COLO829 (cell line): ENCODE measurements at places on chromosomes 2 and 18.

GRCh38 chr2:138536740-138537139 lies 35.2 kb downstream of the SPOPL start:
- no peak for DNase-seq

- peak; percentile 65 for DNase-seq
These were observed 15.9 kb upstream of the TMEM214 start for GRCh38 chr2:27016801-27017325.

DNA sequence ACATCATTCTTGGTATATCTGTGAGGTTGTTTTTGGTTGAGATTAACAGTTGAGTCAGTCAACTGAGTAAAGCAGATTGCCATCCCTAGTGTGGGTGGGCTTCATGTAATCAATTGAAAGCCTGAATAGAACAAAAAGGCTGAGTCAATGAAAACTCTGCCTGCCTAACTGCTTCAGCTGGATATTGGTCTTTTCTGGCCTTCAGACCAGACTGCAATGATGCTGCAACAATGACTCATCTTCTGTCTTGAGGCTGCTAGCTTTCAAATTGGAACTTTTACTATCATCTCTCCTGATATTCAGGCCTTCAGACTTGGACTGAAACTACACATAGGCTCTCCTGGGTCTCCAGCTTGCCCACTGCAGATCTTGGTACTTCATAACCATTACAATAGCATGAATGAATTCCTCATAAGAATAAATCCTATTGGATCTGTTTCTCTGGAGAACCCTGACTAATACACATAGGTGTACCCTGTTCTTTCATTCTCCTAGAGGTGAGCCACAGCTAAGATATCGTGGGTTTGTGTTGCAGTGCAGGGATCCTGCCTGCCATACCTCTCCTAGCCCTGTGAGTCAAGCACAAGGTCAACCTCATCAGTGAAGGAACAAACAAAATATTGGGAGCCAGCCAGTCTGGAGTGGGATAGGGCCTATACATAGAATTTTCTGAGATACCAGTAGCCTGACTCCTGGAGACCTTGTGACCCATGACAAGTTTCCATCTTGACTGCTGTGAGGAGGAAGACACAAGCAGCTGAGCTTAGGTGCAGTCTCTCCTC lies 473.8 kb downstream of the DCC start:
- DNase-seq: no peak

GRCh38 chr2:42933824-42934254 lies 141.5 kb upstream of the HAAO start:
- no peak for DNase-seq

DNA sequence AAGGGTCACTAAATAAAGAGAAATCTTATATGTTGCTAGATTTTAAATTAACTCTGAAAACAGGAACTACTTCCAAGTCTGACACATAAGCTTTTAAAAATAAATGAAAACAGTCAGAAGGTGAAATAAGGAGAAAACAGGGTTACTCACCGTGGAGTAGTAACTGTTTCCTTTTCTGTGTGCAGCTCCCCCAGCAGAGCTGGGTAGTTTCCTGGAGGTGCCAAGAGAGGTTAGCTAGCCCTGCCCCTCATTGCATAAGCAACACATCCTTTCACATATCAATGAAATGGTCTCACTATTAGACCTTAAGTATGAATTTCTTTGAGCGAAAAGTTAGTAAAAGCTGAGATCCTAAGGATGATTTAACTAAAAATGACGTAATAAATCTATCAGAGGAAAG lies 54.0 kb upstream of the GPR75 start:
- no peak for DNase-seq

DNA sequence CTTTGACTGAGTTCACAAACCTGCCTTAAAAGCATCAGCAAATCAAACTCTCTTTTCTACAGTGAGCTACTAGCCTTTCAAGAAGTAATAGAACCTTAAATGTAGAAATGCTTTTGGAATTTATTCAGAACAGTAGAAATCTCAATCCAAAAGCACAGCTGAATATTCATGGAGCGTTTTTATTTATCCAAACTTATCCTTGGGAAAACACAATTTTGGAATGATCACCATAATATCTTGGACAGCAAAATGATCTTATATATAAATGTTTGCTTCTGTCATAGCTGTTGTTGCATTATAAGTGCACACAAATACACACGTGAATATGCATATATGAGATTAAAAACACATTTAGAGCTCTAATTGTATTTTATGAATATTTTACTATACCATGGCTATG lies 747.3 kb upstream of the PIK3C3 start:
- DNase-seq: no peak

DNA sequence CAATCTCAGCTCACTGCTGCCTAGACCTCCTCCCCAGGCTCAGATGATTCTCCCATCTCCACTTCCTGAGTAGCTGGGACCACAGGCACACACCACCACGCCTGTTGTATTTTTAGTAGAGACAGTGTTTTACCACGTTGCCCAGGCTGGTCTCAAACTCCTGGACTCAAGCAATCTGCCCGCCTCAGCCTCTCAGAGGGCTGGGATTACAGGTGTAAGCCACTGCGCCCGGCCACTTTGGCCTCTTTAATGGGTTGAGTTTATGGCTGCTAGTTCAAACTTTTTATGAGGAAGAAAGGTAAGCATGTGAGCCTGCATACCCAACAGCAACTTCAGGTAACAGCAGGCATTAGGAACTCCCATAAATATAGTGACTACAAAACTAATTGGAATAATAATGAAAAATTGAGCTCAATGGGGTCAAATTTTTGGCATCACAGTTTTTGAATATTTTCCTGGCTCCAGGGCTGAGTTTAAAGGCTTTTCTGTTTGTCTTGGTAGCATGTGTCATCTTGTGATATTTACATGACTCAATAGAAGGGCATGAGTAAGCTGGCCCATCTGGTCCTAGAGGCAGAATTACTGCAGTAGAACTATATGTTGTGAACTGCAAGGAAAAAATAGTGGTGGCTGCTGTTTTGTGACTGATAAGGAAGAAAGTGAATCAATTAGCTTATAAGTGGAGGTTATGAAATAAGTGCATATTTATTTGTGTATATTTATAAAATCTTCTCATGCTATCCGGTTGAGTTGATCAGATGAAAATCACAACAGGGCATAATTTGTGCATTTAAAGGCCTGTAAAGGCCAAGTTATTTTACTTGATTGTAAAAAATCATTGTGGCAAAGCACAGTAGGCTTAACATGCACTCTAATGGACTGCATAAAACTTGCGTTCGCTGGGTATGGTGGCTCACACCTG lies 24.8 kb downstream of the GALM start:
- DNase-seq: peak; percentile 95

DNA sequence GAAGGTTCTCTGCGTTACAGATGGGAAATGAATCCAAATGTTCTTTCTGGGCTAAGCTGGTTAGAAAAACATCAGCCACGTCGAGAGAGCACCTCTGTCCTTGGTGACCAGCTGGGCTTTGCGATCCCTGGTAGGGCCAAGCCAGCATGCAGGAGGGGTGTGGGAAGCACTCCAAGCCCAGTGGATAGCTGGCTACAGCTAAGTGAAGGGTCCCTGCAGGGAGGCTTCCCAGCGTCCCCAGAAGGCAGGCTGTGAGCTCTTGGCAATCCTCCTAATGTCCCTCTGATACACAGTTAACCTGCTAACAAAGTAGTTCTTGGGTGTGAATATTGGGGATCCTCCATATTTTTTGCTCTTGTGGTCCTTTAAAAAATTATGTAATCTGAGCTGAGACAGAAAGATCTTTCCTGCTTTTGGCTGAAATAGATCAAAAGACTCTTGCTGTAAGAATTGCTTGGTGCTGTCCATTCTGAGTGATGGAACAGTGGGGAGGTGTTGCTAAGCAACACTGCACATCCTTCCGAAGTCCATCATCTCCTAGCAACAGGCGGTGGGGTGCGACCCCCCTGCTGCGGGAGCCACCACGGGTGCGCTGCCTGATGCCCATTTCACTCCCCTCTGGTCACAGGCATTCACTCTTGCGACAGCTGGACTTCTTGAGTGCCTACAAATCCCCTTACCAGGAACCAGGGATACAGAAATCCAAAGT lies 88.5 kb upstream of the UXS1 start:
- no peak for DNase-seq

GRCh38 chr2:14517731-14518130 lies 114.8 kb upstream of the LRATD1 start:
- no peak for DNase-seq

- DNase-seq: no peak
These were observed 642.7 kb downstream of the ARHGAP15 start for GRCh38 chr2:143771939-143772338.
